ENCODE measurements at places on chromosomes 1 and 21. TPM values are rescaled to one million over a fixed set of nuclear protein-coding genes. Genes with fewer than 3 reads are reported as not detected.
A peak's percentile ranks its signal among the peaks of the same experiment; 100 is the strongest.

DNA sequence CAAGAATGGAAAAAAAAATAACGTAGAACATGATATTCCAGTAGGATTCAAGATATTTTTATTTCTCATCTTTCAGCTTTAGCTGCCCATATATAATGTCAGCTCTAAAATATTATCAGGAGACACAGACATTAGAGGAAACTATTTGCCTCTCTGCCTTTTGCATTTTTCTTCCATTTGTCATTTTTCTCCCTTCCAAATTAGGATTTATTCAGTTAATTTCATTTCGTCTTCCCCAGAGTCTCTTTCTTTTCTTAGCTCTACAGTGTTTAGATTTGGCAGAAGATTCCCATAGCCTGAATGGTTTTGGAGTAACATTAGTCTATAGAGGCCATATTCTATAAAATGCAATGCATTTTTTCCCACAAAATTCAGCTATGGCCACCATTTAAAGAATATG lies 5.1 kb upstream of the ENAH start:
- peaks cover 14% of the 10 kb centered on the region for H3K4me1 ChIP-seq
- no peaks in the 10 kb centered on the region for H3K27me3 ChIP-seq
- H3K36me3 ChIP-seq, result no peaks in the 10 kb centered on the region
- DNase-seq, result no peak

- no peaks in the 10 kb centered on the region for H3K4me1 ChIP-seq
- no peak overlapping the region for H3K4me3 ChIP-seq
- no peaks in the 10 kb centered on the region for H3K36me3 ChIP-seq
Observed at GRCh38 chr1:29865051-29865450, 628.7 kb downstream of the PTPRU start.

DNA sequence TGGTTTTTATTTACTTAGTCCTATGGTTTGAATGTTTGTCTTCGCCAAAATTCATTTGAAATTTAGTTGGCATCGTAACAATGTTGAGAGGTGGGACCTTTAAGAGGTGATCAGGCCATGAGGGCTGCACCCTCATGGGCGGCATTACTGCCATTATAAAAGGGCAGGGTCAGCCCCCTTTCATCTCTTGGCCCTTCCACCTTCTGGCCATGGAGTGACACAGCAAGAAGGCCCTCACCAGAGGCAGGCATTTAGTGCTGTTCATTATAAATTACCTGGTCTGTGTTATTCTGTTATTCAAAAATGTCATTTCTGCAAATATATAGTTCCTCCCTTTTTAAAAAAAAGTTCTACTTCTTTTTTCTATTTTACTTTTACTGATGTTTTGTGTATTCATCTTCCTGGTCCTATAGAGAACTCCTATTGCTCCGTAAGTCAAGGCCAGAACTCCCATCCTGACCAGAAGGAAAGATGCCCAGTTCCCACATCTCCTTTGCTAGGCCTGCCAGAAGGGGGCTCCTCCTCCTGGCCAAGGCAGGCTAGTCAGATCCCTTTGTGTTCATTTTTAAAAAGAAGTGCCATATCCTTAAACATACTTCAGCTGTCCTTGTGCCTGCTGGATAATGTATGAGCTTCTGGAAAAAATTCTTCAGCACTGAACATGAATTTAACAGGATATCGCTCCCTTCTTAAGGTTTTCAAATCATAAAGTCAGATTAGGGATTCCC lies 10.0 kb upstream of the LBR start:
- H3K4me3 ChIP-seq, result no peak overlapping the region
- no peaks in the 10 kb centered on the region for H3K27me3 ChIP-seq
- peaks cover 30% of the 10 kb centered on the region for H3K4me1 ChIP-seq
- no peaks in the 10 kb centered on the region for H3K36me3 ChIP-seq
- no peak for DNase-seq

DNA sequence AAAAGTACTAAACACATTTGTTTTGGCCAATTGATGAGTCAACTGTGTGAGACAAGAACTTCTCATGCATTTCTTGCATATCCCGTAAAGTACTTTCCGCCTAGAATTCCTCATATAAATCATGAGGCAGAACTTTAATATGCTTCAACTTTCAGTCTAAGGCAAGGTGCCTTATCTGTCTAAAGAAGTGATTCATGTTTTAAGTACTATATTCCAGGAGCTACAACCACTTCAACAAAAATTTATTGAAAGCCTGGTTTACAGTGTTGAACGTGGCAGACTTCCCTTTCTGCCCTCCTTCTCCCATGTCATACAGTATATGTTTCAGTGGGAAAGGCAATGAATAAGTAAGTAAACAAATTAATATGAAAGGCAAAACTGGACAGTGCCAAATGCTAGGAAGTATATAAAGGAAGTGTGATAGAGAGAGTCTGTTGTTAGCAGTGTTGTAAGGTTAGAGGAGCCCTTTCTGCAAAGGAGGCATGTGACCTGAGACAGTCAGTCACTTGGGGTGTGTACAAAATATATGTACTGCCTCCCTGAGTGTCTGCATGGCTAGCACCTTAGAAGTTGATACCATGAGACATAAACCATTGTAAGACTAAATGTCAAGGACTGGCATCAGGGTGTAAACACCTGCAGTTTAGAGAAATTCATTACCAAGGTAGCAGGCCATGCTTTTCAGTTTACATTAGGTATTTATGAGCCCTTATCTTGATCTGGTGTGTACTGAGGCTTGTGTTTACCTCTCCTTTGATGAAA lies 362.2 kb downstream of the SRGAP2C start:
- no peaks in the 10 kb centered on the region for H3K27me3 ChIP-seq
- H3K4me1 ChIP-seq, result no peaks in the 10 kb centered on the region
- no peak overlapping the region for H3K4me3 ChIP-seq

- no peaks in the 10 kb centered on the region for H3K27me3 ChIP-seq
- peaks cover 8% of the 10 kb centered on the region for H3K36me3 ChIP-seq
- no peak for DNase-seq
- no peak overlapping the region for H3K27ac ChIP-seq
Observed at GRCh38 chr1:109331113-109331512, 24.3 kb upstream of the MYBPHL start.

- no peak for DNase-seq
- H3K4me3 ChIP-seq, result no peak overlapping the region
- no peak overlapping the region for H3K27ac ChIP-seq
- no peaks in the 10 kb centered on the region for H3K36me3 ChIP-seq
- H3K27me3 ChIP-seq, result no peaks in the 10 kb centered on the region
- peaks cover 6% of the 10 kb centered on the region for H3K4me1 ChIP-seq
Observed at GRCh38 chr1:23152966-23153684, 15.5 kb downstream of the LUZP1 start.

DNA sequence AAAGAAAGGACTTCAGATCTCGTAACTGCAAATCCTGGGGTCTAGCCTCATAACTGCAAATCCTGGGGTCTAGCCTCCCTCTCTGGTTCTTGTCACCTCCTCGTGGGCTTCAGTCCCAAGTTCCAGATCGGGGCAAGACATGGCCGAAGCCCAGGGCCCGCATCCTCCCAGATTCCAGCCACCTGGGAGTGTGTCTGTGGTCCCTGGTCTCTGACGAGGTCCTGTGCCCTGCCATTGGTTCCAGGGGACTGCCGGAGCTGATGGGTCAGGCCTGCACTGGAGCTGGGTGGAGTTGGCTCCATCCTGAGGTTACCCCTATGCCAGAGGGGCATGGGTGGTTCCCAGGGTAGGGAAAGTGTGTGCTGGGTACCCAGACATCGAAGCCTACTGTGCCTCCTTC lies 17.7 kb upstream of the C1orf174 start:
- no peak overlapping the region for H3K4me3 ChIP-seq
- H3K27ac ChIP-seq, result no peak overlapping the region
- no peak for DNase-seq
- H3K4me1 ChIP-seq, result no peaks in the 10 kb centered on the region
- no peaks in the 10 kb centered on the region for H3K36me3 ChIP-seq
- peaks cover 3% of the 10 kb centered on the region for H3K27me3 ChIP-seq

DNA sequence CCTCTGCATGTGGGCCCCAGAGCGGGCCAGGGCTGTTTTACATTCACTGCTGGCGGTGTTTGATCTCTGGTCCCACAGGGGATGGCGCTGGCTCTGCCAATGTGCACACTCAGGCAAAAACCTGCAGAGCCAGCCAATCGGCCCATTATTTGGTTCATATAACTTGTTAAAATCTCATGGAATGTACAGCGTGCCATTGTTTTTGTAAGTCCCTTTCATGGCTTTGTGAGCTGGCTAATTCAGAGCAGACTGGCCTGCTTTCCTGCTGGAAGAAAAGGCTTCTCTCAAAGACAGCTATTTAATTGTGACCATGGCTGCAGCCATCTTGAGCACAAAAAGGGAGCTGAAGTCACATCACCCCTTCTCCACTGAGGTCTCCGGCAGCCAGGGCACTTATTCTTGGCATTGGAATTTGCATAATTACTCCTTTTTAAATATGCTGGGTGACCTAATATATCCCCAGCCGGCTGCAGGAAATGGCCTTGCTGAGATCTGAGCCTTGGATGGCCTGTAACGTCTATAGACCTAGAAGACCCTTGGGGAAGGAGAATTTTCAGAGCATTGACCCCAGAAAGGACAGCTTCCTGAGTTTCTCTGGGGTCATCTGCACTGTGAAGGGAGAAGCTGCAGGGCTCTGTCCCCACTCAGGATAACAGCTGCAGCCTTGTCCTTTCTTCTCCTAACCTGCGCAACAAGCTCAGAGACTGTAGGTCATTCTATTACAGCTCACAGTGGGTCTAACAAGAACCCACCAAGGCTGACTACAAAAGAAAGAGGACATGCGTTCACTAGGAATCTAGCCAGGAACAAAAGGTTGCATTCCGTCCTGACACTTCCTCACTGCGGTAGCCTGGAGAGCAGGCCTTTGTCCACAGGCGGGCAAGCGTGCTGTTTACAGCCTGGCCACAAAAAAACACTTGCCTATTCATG lies 45.8 kb downstream of the BCAR3 start:
- H3K4me1 ChIP-seq, result peaks cover 5% of the 10 kb centered on the region
- no peak overlapping the region for H3K27ac ChIP-seq
- H3K27me3 ChIP-seq, result no peaks in the 10 kb centered on the region
- H3K36me3 ChIP-seq, result no peaks in the 10 kb centered on the region
- no peak for DNase-seq

GRCh38 chr1:238892612-238893011 lies 493.8 kb upstream of the CHRM3 start:
- H3K4me1 ChIP-seq, result no peaks in the 10 kb centered on the region
- no peaks in the 10 kb centered on the region for H3K36me3 ChIP-seq
- H3K27me3 ChIP-seq, result no peaks in the 10 kb centered on the region
- DNase-seq, result no peak
- no peak overlapping the region for H3K27ac ChIP-seq
- no peak overlapping the region for H3K4me3 ChIP-seq

DNA sequence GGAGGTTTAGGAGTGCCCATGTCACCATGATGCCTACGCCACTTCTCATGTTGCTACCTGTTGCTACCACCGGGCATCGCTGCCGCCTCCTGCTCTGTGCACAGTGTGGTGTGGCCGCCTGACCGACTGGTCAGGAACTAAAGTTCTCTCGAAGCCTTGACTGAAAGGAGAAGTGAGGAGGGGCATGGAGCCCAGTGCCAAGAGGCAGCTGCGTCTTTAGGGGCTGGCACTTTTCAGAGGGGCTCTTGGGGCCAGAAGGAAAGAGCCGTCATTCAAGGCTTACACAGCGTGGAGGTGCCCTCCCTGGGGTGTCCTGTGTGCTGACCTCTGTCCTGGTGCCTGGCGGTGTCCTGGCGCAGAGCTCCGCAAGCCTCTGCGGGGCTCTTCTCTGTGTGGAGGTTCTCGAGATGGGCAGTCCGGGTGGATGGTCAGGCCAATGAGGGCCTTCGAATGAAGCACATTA lies 57.2 kb downstream of the ADARB1 start:
- H3K4me3 ChIP-seq, result no peak overlapping the region
- H3K27ac ChIP-seq, result no peak overlapping the region
- no peaks in the 10 kb centered on the region for H3K27me3 ChIP-seq
- no peaks in the 10 kb centered on the region for H3K4me1 ChIP-seq
- no peak for DNase-seq

- DNase-seq, result no peak
- H3K27ac ChIP-seq, result no peak overlapping the region
- H3K36me3 ChIP-seq, result no peaks in the 10 kb centered on the region
- H3K27me3 ChIP-seq, result no peaks in the 10 kb centered on the region
- H3K4me3 ChIP-seq, result no peak overlapping the region
Observed at GRCh38 chr1:227723474-227723873, 11.6 kb downstream of the JMJD4 start.

- no peaks in the 10 kb centered on the region for H3K36me3 ChIP-seq
- no peaks in the 10 kb centered on the region for H3K4me1 ChIP-seq
- no peak overlapping the region for H3K27ac ChIP-seq
- no peaks in the 10 kb centered on the region for H3K27me3 ChIP-seq
- H3K4me3 ChIP-seq, result no peak overlapping the region
Observed at GRCh38 chr1:57494530-57495079, 70.7 kb upstream of the DAB1 start.

- no peaks in the 10 kb centered on the region for H3K36me3 ChIP-seq
- H3K4me1 ChIP-seq, result no peaks in the 10 kb centered on the region
- no peaks in the 10 kb centered on the region for H3K27me3 ChIP-seq
- no peak overlapping the region for H3K4me3 ChIP-seq
Observed at GRCh38 chr1:72186733-72187307, 95.5 kb downstream of the NEGR1 start.

- H3K36me3 ChIP-seq, result peaks cover 5% of the 10 kb centered on the region
- H3K4me3 ChIP-seq, result no peak overlapping the region
- no peaks in the 10 kb centered on the region for H3K4me1 ChIP-seq
- DNase-seq, result peak; percentile 62
- H3K27ac ChIP-seq, result no peak overlapping the region
- H3K27me3 ChIP-seq, result no peaks in the 10 kb centered on the region
Observed at GRCh38 chr1:9615316-9616063, 26.8 kb downstream of the TMEM201 start.

DNA sequence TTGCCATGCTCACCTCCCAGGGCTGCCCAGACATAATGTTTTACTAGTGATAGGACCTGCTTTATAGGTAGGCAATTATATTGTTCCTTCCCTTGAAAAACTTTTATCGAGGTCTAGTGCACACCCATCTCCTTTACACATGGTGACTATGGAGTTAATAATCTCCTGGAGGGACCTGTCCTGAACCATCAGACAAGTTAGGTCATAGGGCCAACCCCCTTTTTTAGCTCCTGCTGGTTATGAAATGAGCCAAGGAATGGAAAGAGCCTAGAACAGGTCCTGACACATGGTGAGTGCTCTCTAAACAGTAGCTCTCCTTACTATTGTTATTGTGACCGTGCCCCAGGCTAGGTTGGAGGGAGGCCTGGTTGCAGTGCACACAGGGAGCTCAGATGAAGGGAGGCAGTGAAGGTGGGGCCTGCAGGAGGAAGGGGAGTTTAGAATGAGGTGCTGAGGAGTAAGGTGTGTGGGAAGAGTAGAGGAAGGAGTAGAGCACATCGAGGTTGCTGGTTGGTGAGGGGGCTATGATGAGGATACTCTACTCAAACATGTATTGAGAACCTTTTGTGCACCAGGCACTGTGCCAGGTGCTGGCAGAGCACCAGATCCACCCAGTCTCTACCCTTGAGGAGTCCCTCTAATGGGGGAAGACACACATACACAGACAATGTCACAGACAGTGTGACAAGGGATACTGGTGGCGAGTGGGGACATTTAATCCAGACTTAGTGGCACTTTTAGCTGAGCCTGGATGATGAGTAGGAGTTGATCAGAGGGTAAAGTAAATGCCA lies 14.1 kb upstream of the LMNA start:
- no peaks in the 10 kb centered on the region for H3K36me3 ChIP-seq
- H3K27ac ChIP-seq, result no peak overlapping the region
- H3K27me3 ChIP-seq, result no peaks in the 10 kb centered on the region
- no peak overlapping the region for H3K4me3 ChIP-seq

- no peak for DNase-seq
- no peaks in the 10 kb centered on the region for H3K4me1 ChIP-seq
- H3K36me3 ChIP-seq, result no peaks in the 10 kb centered on the region
- H3K27me3 ChIP-seq, result no peaks in the 10 kb centered on the region
- H3K4me3 ChIP-seq, result no peak overlapping the region
Observed at GRCh38 chr1:204255966-204256365, 42.2 kb upstream of the GOLT1A start.

The FMO3 gene
- total RNA-seq, result 8.8 TPM

The VANGL2 gene
- total RNA-seq, result 7.8 TPM

The LEPROT gene
- total RNA-seq, result 47.7 TPM

The ACP6 gene
- total RNA-seq, result 13.2 TPM

The DCST2 gene
- total RNA-seq, result 0.33 TPM

The BTBD8 gene
- 6.6 TPM for total RNA-seq

The FNDC5 gene
- total RNA-seq, result not detected
